A549 treated with AZD2906 at 1 μM for 4 hours (cell line): ENCODE measurements at places on chromosomes 7 and 10. TPM values are rescaled to one million over a fixed set of nuclear protein-coding genes. Genes with fewer than 3 reads are reported as not detected.

The CALN1 gene
- total RNA-seq = 0.05 TPM in 1 of 5 replicates, not detected in the others

The TLL2 gene
- total RNA-seq = 0.06 to 0.12 TPM (median 0.07 TPM) in 5 replicates

The CRYGN gene
- not detected in 5 replicates for total RNA-seq

The KIF11 gene
- total RNA-seq = 29.0 to 41.3 TPM (median 31.8 TPM) in 5 replicates

The ANKRD61 gene
- total RNA-seq = 0.51 to 0.78 TPM (median 0.71 TPM) in 5 replicates

The PRPS1L1 gene
- not detected in 5 replicates for total RNA-seq

The STMP1 gene
- 28.1 to 31.7 TPM (median 30.6 TPM) in 5 replicates for total RNA-seq

The HECW1 gene
- 15.3 to 20.0 TPM (median 18.4 TPM) in 5 replicates for total RNA-seq

The SRRM3 gene
- 8.0 to 13.5 TPM (median 12.1 TPM) in 5 replicates for total RNA-seq

The AGR2 gene
- total RNA-seq = 95.6 to 172 TPM (median 133 TPM) in 5 replicates

The NPY4R2 gene
- 18.2 to 26.5 TPM (median 23.4 TPM) in 5 replicates for total RNA-seq

The CHAT gene
- total RNA-seq = not detected in 5 replicates

The RAB19 gene
- not detected in 5 replicates for total RNA-seq

The CCDC186 gene
- 4.0 to 6.1 TPM (median 5.0 TPM) in 5 replicates for total RNA-seq

The NPY4R gene
- 29.3 to 41.5 TPM (median 36.9 TPM) in 5 replicates for total RNA-seq

The EBF3 gene
- 0.13 to 0.33 TPM (median 0.20 TPM) in 5 replicates for total RNA-seq

The CNTNAP2 gene
- 0.02 to 0.05 TPM (median 0.02 TPM) in 4 of 5 replicates, not detected in the other for total RNA-seq

The SPDYE17 gene
- not detected in 5 replicates for total RNA-seq
